Naive B cell (primary cell): ENCODE measurements at places on chromosomes 5 and 9.

GRCh38 chr5:137778772-137779564 lies 24.8 kb upstream of the HNRNPA0 start:
- DNase-seq, result peak; percentile 19

DNA sequence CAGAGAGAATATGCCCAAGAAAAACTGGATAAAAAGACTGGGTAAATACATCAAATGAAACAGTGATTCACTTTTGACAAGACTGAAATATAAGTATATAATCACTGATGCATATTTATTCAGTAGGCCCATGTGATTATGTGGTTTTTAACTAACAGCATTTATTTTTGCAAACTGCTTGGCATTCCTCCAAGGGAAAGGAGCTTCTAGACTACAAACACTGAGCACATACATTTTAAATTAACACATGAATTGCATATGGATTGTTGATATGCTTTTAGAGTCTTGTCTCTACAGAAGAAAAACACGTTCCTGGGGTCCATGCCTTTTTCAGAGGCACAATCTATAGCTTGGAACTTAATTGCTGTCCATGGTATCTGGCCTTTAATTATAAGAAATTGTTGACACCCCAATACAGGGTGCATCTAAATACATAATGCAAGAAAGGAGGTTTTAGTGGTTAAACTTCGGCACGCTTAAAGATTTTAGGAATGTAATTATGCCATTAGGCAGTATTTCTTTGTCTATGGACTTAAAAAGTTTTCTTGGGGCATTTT lies 6.9 kb upstream of the MEIKIN start:
- no peak for DNase-seq

DNA sequence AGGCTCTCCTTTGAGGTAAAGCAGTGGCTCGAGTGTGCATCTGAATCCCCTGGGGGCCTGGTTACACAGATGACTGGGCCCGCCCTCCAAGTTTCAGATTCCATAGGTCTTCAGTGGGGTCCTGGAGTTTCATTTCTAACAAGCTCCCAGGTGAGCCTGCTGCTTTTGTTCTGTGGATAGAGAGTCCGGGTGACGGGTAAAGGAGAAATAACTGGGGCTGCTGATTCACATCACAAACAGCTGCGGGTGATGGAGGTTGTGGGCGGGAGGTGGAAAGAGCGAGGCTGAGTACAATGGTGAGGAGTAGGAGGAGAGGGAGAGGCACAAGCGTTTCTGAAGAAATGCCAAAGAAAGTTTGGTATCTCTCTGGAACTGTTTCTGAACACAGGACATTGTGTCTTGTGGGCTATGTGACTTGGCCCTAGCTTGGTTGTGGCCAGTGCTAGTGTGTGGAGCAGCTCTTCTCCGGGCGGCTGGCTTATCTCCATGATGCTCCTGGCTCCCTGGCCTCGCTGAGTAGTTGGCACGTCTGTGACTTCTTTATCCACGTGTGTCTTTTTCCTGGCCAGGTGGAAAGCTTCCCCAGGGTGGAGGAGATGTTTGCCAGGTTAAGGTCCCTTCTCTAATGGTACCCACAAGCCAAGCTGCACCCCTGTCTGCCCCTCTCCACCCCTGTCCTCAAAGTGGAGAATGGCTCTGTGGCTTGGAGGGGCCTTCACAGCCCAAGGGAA lies 61.7 kb downstream of the HSPA4 start:
- no peak for DNase-seq

DNA sequence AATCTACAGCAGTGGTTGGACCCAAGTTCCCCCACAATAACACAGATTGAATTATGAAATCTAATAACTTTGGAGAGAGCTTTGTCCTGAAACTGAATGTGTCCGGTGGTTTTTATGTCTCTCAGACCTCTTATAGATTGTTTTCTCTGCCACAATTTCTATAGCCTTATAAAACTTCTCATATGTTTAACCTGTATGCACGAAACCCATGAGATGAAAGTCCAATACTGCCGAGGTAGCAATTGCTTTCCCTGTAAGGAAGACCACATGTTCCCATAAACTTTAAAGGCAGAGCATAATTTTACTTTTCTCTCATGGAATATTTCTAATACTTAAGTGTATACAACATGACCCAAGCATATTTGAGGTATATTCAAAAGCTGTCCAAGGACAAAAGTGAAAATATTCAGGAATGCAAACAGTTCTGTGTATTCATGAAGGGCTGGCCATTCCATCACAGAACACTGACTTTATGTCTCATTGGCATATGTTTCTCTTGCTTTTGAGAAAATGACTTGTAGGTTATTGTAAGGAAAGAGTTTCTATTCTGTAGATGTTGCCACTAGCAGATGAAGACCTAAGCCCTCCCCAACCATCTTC lies 94.4 kb upstream of the TLE4 start:
- DNase-seq, result no peak
